ENCODE measurements at places on chromosomes 16 and 17.

GRCh38 chr16:18983565-18984434 lies at the start of gene TMC7:
TMC7 (plus strand) TSS chr16:18983934; CDS start chr16:18984064, 130 bp downstream.
- DNase-seq: no peak

- DNase-seq: no peak
These were observed 3.1 kb downstream of the TEX2 start for GRCh38 chr17:64259922-64260321.

GRCh38 chr16:56203052-56203451 lies 11.8 kb downstream of the GNAO1 start:
- no peak for DNase-seq

DNA sequence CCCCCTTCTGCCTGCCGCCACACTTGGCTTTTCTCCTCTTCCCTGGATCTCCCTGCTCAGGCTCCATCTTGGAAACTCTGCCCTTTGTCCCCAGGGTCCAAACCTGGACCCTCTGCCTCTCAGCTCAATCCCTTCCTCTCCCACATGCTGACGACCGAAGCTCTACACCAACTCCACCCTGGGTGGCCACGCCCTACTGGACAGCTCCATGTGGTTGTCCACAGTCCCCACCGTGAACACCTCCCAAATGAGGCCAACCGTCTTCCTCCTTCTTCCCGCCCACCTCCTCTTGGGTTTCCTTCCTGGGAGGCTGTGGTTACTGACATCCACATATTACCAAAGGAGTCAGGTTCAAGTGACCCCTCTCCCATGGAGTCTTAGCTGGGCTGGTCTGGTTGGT lies 22.6 kb upstream of the MLKL start:
- DNase-seq: no peak

DNA sequence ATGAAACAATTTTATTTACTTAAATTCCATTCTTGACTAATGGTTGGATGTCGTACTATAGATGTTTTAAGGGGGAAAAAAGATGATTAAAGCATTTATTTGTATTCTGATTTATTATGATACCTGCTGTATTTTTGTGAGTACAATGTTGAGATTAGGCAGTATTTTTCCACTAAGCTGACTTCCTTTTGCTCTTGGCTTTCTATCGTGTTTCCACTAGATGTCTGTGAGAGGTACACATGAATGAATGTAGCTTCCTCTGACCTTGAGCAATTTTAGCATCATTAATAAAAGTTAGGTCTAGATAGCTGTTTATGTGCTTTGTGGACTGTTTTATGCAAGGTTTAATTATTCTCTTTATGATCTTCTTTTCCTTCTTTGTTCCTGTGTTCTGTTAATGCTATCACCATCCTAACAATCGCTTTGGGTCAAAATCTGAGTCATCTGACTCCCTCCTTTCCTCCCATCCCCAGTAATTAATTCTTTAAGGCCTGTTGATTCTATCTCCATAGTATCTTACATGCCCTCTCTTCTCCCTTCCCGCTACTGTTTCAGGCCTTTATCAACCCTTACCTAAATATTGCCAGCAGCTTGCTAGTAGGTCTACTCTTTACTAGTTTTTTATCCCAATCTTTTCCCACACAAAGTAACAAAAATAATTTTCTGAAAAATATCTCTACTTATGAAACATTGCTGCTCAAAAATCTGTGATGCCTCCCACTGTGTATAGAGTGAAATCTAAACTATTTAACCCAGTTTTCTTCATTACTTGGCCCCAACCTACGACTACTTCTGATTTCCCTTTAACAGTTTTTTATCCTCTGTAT lies 76.0 kb downstream of the VMP1 start:
- DNase-seq: no peak
